ENCODE measurements at places on chromosomes 4 and X.

DNA sequence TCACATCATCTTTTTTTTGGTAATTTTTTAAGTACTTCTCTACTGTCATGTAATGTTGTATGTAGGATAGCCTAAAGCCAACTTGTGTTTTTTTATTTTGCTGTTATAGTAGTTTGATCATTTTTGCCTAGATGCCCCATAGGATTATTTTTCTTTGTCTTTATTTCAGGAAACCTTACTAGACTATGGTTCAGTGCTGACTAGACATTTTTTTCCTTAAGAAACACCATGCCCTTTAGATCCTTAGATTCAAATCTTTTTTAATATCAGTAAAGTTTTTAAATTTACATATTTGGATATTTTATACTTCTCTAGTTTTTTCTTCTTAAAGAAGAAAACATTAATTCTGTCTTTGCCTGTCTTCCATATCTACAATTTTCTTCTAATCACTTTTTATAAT, 221.3 kb downstream of the IDS start:
- DNase-seq, result no peak

- DNase-seq, result no peak
Measured at GRCh38 chr4:4418676-4419390, 31.9 kb downstream of the NSG1 start.

GRCh38 chr4:41146716-41147506, 67.4 kb downstream of the APBB2 start:
- no peak for DNase-seq

DNA sequence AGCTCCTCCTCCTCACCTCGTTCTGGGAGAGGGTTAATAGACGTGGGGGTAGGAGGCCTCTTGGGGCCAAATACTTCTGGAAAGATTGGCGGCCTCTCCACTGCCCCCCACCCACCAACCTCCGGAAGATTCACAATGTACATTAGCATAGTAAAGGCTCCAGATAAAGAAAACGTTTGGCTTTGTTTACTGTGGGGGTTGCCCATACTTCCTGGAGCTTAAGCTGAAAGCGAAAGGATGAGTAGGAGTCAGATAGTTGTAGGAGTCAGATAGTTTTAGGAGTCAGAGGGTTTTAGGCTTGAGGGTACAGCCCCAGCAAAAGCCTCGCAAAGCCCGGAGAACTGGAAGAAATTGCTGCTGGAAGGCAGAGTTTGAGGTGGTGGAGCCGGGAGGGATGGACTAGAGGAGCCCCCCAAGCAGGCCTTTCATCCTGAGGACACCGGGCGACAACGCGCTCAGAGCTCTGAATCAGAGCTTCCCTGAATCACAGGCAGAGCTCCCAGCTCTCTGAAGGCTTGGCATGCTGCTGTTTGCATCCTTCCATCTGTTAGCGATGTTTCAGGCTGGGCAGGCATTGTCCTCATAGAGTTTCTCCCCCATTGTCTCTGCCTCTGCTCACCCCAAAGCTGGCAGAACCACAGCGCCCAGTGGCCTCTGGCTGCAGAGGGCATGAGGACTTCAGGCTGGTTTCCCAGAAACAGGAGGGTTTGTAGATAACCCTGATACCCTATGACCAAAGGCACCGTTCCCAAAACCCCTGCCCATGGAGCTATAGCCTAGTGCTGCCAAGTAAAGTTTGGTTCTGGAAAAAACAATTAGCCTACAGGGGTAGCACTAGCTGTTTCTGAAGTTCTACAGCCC, 280.7 kb downstream of the BCOR start:
- no peak for DNase-seq

DNA sequence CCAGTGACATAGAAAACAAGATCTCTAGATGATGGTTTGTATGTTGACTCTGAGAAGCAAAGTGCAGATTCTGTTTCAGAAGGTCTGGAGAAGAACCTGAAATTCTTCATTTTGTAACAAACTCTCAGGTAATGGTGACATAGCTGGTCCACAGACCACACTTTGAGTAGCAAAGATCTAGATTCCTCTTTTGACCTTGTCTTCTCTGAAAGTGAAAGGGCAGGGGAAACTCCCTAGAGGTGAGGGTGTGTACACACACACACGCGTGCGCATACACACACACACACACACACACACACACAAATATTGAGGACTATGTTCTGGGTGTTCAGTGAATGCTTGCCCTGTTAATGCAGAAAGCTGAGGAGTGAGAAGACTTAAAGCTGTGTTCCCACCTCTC, 110.1 kb downstream of the NHSL2 start:
- no peak for DNase-seq

DNA sequence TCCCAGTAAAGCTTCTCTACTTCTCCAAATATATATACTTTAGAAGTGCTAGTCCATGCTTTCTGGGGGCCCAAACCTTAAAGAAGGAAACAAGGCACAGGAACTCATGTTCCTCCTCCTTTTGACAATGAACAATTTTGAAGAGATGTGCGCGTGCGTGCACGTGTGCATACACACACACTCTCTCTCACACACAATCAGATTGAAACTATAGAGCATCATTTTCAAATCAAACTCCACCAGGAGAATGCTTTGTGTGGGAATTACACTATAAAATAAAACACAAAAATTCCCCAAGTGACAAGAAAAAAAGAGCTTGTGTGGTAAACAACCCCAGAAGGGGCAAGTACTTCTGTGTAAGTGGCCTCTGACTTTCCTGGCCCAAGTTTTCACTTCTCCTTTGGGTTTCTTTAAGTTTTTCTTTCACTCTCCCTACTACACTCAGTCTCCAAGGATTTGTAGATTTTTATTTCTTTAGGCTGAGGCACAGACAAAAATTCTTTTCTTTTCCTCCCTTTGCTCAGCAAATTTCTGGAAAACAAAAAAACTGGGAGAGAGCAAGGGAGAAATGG, 46.6 kb upstream of the SHISA3 start:
- no peak for DNase-seq

DNA sequence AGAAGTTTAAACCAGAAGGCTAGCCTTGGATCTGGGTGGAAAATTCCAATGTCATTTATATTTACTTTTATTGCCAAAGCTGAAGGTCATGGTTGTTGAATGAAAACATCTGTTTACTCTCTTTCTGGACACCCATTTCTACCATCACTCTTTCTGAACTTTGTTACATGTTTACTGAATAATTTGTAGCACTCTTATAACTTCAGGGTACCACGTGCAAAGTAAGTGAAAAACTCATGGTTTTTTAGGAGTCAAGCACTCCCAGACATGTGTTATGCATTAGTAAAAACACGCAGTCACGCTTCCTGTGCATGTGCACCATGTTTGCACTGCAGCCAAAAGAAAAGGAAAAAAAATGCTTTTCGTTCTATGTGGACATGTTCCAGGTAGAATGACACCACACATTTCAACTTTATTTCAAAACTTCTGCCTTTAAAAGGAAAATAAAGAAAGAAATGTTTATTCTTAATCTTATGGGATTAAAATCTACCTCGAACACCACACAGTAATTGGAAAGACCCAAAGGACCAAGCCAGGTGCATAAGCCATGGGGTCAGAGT, 31.4 kb upstream of the ADH1C start:
- DNase-seq, result no peak

- DNase-seq, result no peak
Measured at GRCh38 chr4:140256335-140256734, 102.4 kb upstream of the MAML3 start.

GRCh38 chrX:63475200-63475599, 124.1 kb upstream of the SPIN4 start:
- no peak for DNase-seq

- no peak for DNase-seq
Measured at GRCh38 chr4:10035130-10035529, 13.8 kb upstream of the SLC2A9 start.

GRCh38 chrX:103823591-103823990, 8.5 kb downstream of the RAB9B start:
- DNase-seq, result no peak

DNA sequence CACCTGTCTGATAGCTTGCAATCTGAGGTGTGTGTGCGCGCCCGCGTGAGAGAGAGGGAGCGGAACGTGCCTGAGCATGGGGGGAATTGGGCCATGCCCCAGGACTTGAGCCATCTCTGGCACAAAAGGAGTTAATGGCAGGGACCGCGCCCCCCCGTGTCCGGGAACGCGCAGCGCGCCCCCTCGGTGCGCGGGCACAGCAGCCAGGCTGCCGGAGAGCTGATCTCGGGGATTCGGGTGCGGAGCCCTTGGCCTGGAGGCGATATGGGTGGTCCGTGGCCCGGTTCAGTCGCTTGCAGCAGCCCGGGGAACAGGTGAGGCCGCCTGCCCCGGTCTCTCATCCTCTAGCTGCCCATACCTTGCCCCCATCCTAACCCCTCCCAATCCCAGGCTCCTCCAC, at the start of gene NLGN3:
Gene NLGN3, plus strand, starts transcription at position 191 of the 400 bp plus-strand sequence. CDS start 2,909 bp downstream, outside the sequence.
- no peak for DNase-seq

Data from NCI-H1105 (cell line).